Cortex of kidney (tissue), 1 donor: ENCODE measurements at places on chromosomes 11 and 22.

GRCh38 chr11:46348566-46349401, 1.5 kb downstream of the DGKZ start:
- no peak for DNase-seq

GRCh38 chr11:9825315-9825714, 161.4 kb downstream of the SWAP70 start:
- no peak for DNase-seq

DNA sequence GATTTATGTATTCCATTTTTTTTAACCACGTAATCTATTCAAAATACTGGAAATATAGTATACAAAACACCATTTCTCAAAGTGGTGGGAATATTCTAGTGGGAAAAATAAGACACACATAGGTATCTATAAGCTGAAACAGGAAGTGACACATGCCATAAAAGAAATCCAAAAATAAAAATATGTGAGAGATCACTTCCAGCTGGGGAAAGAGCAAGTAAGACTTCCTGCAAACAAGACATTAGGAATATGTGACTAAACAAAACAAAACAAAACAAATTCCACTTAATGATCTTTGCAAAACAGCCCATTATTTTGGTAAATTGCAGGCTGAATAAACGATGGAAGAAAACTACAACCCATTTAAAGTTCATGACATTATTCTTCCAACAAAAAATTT, 107.3 kb upstream of the CEP126 start:
- no peak for DNase-seq

DNA sequence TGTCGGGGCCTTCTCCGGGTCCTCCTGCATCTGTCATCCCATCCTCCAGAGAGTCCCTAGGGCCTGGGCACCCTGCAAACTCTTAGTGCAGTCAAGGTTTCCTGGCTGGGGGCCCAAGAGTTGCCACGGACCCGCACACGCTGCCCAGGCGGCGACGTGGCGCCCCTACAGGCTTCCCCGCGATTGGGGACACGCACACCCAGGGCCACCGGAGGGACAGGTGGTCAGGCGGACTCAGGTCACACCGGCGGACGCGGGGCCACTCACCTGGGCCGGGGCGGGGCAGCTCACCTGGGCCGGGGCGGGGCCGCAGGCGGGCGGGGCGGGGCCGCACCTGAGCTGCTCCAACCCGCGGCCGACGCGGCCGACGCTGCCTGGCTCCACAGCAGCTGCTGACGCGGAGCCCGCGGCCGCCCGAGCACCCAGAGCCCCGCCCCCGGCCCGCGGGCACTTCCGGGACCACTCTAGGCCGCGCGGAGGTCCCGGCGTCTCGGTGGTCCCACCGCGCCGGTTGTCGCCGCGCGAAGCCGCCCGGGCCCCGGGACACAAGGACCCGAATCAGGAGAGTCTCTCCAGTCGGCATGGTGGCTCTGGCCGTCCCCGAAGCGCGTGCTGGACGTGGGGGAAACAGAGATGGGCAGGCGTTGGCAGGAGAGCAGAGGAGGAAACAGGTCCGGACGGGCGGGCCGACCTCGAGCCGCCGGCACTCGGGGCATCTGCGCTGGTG, at the start of gene ZNF70:
Gene ZNF70 (minus strand): TSS at position 399 of the 727 bp plus-strand sequence. CDS start 5,972 bp downstream, outside the sequence.
- no peak for DNase-seq

- no peak for DNase-seq
Measured at GRCh38 chr11:113974741-113975470, at the start of gene HTR3A. TSS of gene HTR3A (plus strand) at chr11:113975108. CDS start at chr11:113975326, 218 bp downstream.
